ENCODE measurements at places on chromosomes 5 and 9.

GRCh38 chr5:82873452-82873851, 203.7 kb downstream of the TMEM167A start:
- no peak for DNase-seq

GRCh38 chr9:118568704-118569103, 800.5 kb downstream of the BRINP1 start:
- no peak for DNase-seq

GRCh38 chr9:110583237-110583636, 3.7 kb upstream of the SVEP1 start:
- DNase-seq: no peak

- DNase-seq: no peak
Measured at GRCh38 chr5:100131161-100131560, 404.0 kb upstream of the FAM174A start.

DNA sequence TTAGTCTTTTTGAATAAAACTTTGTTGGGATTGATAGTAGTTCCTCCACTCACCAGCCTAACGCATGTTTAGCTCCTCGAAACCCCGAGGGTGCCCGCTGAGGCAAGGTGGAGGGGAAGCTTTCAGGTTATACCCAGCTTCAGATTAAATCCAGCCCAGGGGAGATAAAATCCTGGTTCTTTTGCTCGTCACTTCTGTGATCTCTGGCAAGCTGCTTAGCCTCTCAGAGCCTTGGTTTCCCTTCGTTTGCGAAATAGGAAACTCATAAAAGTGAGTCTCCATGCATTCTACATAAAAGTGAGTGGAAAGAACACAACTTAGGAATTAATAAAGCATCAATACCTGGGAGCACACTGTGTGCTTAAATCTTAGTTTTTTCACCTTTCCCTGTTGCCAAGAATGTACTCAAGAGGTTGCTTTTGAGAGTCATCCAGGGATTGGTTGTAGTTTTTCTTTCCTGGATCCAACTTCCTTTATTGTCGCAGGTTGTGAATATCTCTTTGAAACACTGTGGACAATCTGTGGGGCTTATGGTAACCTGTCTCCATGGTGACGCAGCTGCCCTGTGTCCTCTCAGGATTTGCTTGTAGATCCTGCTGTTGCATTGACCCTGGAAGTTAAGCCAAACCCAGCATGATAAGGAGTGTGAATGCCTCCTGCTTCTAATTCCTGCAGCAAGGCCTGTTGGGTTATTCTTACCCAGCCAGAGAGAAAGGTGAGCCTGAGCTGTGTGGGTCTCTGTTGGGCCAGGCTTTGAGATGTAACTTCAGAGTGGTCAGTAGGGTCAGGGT, 2.0 kb downstream of the GALNT12 start:
- DNase-seq: no peak

- no peak for DNase-seq
Measured at GRCh38 chr9:35112257-35113020, 3.2 kb downstream of the ATOSB start.

- no peak for DNase-seq
Measured at GRCh38 chr5:126009566-126009965, 413.6 kb upstream of the GRAMD2B start.

- DNase-seq: no peak
Measured at GRCh38 chr5:177330991-177331842, 19.5 kb upstream of the MXD3 start.

GRCh38 chr5:150101023-150101422, 14.7 kb upstream of the CSF1R start:
- no peak for DNase-seq

DNA sequence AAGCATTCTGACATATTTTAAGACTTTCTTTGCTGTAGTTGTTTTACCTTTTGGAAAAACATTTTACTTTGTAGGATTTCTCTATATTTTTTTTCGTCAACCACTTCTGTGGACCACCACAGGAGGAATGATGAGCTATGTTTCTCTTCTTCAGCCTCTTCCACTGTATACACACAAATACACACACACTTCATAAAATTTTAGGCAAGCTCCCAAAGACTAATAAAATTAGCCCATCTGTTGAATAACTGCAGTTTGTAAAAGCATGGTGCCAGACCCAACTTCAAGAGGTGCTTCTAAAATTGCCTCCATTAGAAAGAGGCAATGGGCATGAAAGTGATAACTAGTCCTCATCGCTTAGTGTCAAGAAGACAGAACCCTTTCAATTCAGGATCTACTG, 4.1 kb upstream of the CEP120 start:
- DNase-seq: no peak

DNA sequence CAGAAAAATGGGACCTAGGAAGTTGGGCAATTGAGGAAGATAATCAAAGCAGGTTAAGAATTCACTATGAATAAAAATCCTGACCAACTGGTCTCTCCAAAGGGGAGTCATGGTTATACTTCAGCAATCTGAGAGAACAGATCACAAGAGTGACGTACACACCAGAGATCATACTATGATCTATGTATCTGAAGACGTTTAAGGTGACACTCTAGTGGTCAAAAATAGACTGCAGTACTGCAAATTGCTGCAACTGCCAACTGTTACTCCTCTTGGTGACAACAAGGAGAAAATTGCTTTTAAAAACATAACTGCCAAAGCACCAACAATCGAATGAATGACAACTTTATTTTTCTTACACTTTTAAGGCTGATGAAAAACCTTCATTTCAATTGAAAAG, 4.9 kb downstream of the AK6 start:
- no peak for DNase-seq
